ENCODE measurements at places on chromosomes 1 and 21. TPM values are rescaled to one million over a fixed set of nuclear protein-coding genes. Genes with fewer than 3 reads are reported as not detected.

The PBXIP1 gene
- 151 TPM for total RNA-seq

The ZZZ3 gene
- 75.1 TPM for total RNA-seq

DNA sequence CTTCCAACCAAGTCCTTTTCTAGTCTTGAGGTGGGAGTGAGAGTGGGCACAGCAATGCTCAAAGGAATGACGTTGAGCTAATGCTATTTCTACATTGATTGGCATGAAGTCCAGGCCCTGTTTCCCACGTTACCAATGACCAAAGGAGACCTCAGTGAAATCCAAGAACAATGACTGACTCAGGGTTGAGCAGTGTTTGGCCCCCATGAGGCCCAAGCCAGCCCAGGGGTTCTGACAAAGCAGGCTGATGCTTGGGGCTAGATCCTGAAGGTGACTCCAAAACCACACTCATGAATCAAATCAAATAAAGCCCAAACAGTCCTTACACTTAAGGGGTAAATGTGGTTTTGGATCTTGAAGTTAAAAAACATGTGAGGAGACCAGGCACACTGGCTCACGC is 278.5 kb upstream of the GJB5 start:
- no peak for DNase-seq

GRCh38 chr1:18217398-18218043 is 109.9 kb downstream of the IGSF21 start:
- DNase-seq = no peak

- DNase-seq = no peak
Measured at GRCh38 chr1:211762206-211762605, 68.4 kb downstream of the LPGAT1 start.

DNA sequence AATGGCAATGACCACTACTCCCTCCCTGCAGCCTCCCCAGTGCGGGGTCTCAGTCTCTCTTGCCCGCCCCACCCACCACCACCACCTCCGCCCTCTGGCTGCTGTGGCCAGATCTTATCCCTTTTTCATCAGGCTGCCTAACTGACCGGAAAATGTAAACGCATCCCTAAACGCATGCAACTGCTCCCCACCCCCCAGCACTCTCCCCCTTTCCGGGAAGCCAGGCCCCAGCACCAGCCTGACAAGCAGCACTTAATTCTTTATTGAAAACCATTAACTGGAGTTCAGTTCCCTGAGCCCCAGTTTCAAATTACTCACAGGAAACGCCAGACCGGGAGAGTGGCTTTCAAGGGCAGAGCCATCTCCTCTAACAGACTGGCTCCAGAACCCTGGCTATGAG is 147.7 kb downstream of the DMRTA2 start:
- DNase-seq = no peak

GRCh38 chr1:193606035-193606434 is 419.6 kb upstream of the B3GALT2 start:
- DNase-seq = no peak

DNA sequence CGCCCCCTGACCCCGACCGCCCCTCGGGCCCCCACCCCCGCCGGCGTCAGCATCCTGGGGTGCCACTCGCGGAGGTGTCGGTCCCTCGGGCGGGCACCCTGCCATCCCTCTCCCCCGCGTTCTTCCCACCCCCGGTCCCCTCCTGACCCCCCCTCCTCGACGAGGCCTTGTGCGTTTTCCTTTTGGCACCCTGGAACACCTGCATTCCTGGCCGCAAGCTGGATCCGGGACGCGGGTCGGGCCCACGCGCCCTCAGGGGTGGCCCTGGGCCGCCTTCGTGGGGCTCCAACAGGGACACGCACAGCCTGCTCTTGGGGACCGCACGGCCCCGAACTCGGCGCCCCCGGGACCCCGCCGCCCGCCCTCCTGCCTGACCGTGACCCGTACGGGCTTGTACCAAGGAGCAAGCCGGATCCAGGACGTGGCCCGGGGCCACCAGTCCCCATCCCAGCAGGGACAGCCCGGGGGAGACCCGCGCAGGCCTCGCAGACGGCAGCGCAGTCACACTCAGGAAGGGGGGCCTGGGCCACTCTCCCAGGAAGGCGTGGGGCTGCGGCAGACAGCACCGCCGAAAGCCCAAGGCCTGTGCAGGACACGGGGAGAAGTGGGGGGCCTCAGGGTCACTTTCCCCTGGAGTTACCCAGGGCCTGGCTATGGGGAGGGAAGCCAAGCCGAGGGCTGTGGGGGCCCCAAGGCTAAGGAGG is 579 bp upstream of the SLC19A1 start:
- peak; percentile 25 for DNase-seq

DNA sequence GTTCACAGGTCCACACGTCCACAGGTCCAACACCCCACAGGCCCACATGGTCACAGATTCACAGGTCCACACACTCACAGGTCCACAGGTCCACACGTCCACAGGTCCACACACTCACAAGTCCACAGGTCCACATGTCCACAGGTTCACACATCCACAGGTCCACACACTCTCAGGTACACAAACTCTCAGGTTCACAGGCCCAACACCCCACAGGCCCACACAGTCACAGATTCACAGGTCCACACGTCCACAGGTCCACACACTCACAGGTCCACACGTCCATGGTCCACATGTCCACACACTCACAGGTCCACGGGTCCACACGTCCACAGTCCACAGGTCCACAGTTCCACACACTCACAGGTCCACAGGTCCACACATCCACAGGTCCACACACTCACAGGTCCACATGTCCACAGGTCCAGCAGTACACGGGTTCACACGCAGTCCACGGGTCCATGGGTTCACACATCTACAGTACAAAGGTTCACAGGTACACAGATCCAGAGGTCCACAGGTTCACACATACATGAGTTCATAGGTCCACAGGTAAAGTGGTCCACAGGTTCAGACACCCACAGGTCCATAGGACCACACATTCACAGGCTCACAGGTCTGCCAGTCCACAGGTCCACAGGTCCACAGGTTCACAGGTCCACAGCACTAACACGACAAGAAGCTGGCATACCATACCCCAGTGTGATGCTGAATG is 39.3 kb upstream of the COL6A2 start:
- DNase-seq = no peak

DNA sequence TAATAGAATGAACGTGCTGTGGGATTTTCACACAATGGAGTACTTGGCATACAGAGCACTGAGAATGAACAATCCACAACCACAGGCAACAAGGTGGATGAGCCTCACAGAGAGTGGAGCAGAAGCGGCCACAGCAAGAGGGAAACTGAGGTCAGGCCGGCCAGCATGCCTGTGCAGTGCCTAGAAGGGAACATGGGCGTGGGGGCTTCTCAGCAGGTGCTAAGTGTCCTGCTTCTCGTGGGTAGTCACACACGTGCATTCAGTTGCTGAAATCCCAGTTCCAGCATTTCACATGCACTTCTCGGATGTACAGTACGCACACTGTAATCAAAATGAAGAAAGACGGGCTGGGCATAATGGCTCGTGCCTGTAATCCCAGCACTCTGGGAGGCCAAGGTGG is 33.1 kb downstream of the WDR4 start:
- no peak for DNase-seq

DNA sequence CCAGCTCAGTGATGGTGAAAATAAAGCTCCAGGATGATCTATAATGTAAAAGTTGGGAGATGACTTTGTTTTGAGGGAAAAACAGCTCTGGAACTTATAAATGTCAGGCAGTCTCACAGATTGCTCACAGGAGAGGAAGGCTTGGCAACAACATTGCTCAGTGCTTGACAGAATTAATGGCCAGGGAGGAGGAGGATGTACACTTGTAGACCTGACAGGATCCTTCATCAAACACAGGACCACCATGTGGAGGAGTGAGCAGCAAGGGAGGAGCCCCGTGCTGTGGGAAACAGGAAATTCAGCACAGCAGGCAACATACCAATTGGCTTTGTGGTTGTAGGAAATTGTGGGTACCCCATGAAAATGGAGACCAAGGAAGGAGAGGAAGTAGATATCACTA is 291.8 kb upstream of the CAMK1G start:
- DNase-seq = peak; percentile 27

- no peak for DNase-seq
Measured at GRCh38 chr21:42381347-42381984, 14.4 kb downstream of the TMPRSS3 start.

- DNase-seq = no peak
Measured at GRCh38 chr1:28682840-28683239, 14.3 kb downstream of the GMEB1 start.

The GNG4 gene
- total RNA-seq = 2.1 TPM

DNA sequence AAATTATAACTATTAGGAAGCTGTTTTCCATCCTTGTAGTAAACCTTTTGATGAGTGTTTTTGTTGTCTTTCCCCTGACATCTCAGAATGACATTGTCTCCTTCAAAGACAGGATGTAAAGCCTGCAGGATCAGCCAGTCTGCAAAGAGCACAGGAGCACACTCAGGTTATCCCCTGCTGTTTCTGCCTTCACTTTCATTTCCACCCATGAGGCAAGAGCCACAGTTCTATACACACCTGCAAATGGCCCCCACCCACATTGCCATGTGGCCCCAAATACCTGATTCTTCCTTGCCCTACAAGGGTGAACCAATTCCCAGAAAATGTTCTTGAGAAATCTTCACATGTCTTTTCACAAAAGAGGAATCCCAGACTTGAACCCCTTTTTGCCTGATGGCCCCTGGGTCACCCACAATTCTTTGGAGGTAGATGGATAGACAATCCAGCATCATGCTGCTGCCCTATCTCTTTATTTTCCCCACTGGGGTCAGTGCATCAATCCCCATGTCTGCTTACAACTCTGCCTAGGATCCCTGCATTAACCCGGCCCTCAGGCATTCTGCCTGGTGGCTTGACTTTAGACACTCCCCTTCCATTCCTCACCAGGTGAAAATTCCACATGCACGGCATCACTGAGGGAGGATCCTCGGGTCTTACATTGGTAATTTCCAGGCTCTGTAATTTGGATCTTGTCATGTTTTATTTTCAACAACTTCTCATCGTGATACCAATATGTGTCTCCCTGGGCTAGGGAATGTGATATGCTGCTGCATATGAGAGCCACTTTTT is 2.6 kb downstream of the FCRL3 start:
- DNase-seq = no peak

The SUCO gene
- total RNA-seq = 59.4 TPM

GRCh38 chr1:116166011-116166571 is 54.9 kb downstream of the MAB21L3 start:
- DNase-seq = no peak

GRCh38 chr1:36384542-36385409 is 948 bp downstream of the STK40 start:
- peak; percentile 56 for DNase-seq

The AMPD1 gene
- total RNA-seq = not detected

DNA sequence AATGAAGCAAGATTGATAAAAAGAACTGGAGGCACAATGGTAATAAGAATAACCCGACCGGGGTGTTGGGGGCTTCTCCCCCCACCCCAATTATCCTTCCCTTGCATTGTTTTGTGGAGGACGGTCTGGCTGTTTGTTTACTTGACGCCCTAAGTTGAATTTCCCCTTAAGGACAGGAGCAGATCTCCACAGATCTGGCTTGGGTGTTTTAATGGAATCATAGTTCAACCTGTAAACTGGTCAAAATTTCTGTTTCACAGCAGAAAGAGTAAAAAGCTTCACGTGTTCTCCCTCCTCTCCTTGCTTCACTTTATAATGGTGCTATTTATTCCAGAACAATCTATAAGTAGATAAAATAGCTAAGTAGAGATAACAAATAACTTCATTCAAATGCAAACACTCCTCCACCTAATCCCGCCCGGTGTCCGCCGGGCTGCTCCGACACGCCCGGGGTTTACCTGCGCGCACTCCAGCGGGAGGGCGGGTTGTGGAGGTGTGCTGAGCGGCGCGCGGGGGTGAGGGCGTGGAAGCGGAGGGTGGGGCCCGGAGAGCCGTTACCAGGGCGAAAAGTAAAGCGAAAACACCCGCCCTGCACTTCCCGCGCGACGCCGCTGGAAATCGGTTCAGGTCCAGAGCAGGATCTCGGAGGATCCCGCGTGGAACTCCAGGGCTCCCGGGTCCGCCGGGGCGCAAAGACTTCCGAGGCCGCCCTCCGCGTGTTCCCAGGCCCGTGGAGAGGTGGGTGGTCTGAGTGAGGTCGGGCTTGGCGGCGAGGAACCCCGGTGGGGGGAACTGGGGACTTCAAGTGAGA is 2.0 kb upstream of the ATF3 start:
- peak; percentile 63 for DNase-seq

GRCh38 chr1:180566026-180566425 is 7.3 kb downstream of the OVAAL start:
- no peak for DNase-seq

DNA sequence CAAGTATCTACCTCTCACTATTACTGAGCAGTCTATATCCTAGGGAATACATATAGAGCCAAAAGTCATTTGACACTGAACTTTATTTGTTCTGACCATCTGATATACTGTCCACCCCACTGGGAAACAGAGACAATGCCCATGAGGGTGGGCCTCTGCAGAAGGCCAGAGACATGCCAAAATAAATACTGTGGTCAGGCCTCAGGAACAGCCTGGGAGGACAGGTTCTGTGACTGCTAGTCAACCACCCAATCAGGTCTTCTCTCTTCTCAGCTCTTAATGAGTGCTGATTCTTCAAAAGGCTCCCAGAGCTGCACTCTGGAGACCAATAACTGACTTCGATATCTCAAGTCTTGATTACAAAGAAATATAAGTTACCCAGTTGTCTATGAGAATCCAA is 5.5 kb upstream of the ANKRD35 start:
- DNase-seq = no peak

DNA sequence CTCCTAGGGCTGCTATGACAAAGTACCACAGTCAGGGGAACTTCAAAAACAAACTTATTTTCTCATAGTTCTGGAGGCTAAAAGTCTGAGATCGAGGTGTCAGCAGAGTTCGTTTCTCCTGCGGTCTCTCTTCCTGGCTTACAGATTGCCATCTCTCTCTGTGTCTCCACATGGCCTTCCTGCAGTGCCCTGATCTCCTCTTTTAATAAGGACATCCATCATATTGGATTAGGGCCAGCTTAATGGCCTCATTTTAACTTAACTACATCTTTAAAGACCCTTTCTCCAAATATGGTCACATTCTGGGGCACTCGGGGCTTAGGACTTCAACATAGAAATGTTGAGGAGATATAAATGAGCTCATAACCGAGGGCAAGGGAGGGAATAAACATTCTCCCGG is 12.2 kb downstream of the C1orf74 start:
- DNase-seq = no peak

The CRP gene
- total RNA-seq = 2.1 TPM

The KIF26B gene
- total RNA-seq = 0.27 TPM

Measured in uterus (tissue), 4 donors.